ENCODE measurements at places on chromosomes 1 and 21. TPM values are rescaled to one million over a fixed set of nuclear protein-coding genes. Genes with fewer than 3 reads are reported as not detected.

DNA sequence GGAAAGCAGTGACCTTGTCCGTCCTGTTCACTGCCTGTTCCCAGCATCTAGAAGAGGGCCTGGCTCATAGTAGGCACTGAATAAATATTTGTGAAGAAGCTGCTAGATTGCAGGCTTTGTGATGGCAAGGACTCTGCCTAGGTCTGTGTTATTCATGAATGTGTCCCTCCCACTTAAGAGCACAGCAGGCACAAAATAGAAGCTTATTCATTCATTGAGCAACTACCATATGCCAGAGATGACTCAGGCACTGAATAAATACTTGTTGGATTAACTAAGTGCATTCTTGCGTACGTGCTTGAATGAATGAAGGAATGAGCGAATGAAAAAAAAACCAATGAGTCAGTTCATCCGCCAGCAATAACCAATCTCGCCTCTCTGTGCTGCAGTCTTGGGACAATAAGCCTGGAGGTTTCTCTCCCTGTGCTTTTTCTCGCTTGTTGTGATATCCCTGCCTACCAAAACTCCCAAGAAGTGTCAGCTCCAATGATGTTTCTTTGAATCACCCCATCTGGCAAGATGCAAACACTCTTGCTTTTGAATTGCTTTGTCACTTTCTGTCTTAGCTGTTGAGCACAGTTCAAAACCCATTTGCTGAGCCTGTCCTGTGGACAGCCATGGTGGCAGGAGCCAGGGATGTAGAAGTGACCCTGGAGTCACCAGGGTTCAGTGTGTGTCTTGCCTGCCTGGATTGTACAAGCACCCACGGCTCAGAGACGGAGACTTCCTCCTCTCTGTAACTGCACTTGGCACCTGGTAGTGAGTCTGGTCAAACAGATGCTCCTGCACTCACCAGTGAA, 143.9 kb downstream of the KAZN start:
- no peak overlapping the region for H3K4me3 ChIP-seq
- no peaks in the 10 kb centered on the region for H3K36me3 ChIP-seq
- no peaks in the 10 kb centered on the region for H3K4me1 ChIP-seq
- H3K27ac ChIP-seq: no peak overlapping the region

DNA sequence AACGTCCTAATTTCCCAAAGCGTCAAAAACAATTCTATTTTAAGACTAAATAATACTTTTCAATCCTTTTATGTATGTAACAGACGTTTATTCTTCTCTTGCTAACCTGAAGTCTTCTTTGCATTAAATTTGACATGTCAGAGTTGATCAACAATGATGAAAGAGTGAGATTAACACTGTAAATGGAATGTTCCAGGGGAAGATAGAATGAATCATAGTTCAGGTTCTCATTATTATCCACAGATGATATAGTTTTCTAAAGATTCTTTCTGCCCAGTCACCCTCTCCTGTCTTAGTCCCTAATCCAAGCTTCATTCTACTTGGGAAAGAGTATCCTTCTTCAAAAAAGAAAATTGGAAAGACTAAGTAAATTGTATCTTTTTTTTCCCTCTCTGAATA, 38.9 kb downstream of the SDCCAG8 start:
- H3K27ac ChIP-seq: no peak overlapping the region
- H3K27me3 ChIP-seq: no peaks in the 10 kb centered on the region
- H3K4me3 ChIP-seq: no peak overlapping the region
- no peak for DNase-seq

- peaks cover 6% of the 10 kb centered on the region for H3K4me1 ChIP-seq
- H3K36me3 ChIP-seq: no peaks in the 10 kb centered on the region
- no peak overlapping the region for H3K4me3 ChIP-seq
- no peaks in the 10 kb centered on the region for H3K27me3 ChIP-seq
- no peak for DNase-seq
Measured at GRCh38 chr1:79193211-79194079, 186.9 kb upstream of the ADGRL4 start.

DNA sequence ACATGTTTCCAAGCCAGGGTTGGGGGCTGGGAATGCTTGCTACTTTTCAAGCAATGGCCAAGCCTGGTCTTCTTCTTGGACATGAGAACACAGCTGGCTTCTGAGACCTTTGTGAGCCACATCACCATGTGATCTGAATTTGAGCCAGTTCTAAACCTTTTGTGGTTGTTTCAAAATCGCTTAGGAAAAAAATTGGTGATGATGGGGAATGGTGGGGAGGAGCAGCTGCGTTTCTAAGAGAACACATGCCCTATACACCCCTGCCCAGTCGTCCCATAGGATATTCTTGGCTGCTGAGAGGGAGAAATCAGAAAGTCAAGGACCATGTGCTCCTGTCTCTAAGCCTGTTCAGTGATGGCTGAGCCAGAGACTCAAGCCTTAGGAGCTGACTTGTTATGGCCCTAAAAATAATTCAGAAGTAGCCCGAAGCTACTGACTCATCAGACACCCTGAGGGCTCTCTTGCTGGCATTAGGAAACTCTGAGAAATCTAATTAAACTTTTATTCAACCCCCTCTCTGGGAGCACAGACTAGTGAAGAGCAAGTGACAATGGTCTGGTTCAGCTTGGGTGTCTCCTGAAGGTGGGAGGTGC, 30.5 kb downstream of the CCDC185 start:
- no peak overlapping the region for H3K27ac ChIP-seq
- no peak overlapping the region for H3K4me3 ChIP-seq
- no peaks in the 10 kb centered on the region for H3K27me3 ChIP-seq

GRCh38 chr1:24707687-24708086, 37.6 kb upstream of the CLIC4 start:
- no peaks in the 10 kb centered on the region for H3K27me3 ChIP-seq
- H3K36me3 ChIP-seq: no peaks in the 10 kb centered on the region
- peaks cover 8% of the 10 kb centered on the region for H3K4me1 ChIP-seq
- no peak overlapping the region for H3K4me3 ChIP-seq

GRCh38 chr1:11873395-11874257, 14.9 kb upstream of the NPPB start:
- H3K36me3 ChIP-seq: no peaks in the 10 kb centered on the region
- H3K4me1 ChIP-seq: no peaks in the 10 kb centered on the region
- H3K4me3 ChIP-seq: no peak overlapping the region
- DNase-seq: no peak
- peaks cover 24% of the 10 kb centered on the region for H3K27me3 ChIP-seq

DNA sequence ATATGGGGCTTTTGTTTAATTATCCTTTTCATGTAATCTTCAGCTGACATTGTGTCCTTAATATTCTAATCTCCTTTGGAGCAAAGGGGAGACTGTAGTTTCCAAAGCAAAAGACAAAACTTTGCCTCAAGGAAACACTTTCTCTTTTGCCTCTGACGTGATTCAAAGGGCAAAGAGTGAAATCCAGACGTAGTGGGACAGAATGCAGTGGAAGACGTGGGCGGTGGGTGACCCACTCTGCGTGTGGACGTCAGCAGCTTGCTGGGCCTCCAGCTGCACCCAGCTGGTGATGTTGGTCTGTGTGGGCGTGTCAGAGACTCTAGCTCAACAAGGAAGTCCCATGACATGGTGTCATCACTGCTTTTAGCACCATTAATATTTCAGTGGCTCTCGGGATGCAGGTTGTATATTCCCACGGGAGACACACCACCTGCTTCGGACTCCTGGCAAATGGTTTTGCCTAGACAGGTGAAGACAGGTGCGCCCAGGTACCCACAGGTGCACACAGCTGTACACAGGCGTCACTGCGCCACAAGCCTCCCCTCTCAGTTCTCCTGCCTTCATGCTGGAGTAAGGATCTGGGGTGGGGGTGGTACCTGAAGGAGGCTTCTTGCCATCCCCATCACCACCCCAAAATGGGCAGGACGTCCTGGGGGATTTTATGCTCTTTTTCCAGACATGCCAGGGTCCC, 292.1 kb upstream of the VAMP3 start:
- H3K27ac ChIP-seq: peak overlapping the region; percentile 60
- H3K27me3 ChIP-seq: no peaks in the 10 kb centered on the region
- no peak overlapping the region for H3K4me3 ChIP-seq
- no peaks in the 10 kb centered on the region for H3K4me1 ChIP-seq

The NUAK2 gene
- 21.2 TPM for total RNA-seq
